T-helper 2 cell (primary cell): ENCODE measurements at places on chromosomes 13 and 19.

- DNase-seq = no peak
These were observed 86.2 kb upstream of the MBNL2 start for GRCh38 chr13:97135883-97136282.

- DNase-seq = no peak
These were observed 918 bp downstream of the TMEM190 start for GRCh38 chr19:55377356-55378131.

DNA sequence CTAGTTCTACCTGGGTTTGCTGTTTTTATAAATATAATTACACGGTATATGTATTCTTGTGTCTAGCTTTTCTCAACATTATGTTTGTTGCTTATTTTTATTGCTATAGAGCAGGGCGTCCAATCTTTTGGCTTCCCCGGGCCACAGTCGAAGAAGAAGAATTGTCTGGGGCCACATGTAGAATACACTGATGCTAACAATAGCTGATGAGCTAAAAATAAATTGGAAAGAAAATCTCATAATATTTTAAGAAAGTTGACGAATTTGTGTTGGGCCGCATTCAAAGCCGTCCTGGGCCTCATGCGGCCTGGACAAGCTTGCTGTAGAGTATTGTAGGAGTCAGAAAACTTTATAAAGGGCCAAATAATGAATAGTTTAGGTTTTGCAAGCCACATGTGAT is 33.9 kb downstream of the GPR12 start:
- no peak for DNase-seq

DNA sequence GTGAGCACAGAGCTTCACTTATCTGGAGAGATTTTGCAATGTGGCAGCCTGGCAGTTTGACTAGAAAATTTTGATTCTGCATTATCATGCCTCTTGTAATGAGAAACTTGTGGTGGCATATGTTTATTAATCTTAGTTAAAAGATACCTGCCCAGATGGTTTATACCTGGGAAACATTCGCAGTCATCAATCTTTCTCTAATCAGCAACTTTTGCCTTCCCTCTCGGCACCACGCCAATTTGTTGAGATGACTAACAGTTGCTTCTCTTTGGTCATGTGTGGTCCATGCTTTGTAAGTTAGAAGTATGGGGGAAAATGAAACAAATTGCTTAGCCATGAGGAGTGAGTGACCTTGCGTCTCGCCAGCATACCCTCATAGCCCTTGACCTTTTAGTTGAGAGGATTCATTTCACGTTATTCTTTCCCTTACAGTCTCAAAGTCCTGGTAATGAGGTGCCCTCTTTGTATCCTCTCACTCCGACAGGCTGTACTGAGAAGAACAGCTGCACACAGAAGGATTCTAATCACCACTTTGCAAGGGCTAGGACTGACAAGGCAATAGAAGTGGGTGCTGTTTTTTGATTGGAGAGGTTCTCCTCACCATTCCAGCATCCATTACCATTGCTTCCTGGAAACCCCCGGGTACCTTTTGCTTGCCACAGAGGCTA is 201.4 kb downstream of the OXGR1 start:
- DNase-seq = no peak

DNA sequence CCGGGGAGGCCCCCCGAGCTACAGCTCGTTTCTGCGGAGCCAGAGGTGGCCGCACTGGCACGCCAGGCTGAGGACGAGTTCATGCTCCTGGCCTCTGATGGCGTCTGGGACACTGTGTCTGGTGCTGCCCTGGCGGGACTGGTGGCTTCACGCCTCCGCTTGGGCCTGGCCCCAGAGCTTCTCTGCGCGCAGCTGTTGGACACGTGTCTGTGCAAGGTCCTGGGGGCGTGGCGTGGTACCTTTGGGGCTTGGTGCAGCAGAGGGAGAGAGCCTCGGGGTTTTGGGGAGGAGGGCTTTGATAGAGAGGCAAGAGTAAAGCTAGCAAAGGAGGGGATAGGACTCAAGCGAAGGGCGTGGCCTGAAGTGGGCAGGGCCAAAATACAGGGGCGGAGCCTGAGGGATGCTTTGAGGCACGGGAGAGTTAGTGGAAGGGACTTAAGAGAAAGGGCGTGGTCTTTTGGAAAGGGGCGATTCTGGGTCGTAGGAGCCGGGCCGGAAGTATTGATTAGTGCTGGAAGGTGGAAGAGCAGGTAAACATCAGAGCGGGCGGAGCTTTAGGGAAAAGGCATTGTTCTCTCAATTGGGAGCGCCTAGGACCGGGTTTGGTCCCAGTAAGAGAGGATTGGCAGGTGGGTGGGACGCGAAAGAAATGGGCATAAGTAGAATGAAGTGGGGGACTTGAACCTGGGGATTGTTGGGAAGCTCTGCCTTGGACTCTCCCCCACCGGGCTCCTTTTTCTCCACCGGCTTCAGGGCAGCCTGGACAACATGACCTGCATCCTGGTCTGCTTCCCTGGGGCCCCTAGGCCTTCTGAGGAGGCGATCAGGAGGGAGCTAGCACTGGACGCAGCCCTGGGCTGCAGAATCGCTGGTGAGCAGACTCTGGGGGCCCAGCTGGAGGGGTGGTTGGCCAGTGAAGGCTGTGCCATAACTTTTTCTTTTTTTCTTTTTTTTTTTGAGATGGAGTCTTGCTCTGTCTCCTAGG is 1.2 kb downstream of the PPM1N start:
- DNase-seq = no peak

- no peak for DNase-seq
These were observed 52.4 kb upstream of the SPATA13 start for GRCh38 chr13:24107955-24108614.

DNA sequence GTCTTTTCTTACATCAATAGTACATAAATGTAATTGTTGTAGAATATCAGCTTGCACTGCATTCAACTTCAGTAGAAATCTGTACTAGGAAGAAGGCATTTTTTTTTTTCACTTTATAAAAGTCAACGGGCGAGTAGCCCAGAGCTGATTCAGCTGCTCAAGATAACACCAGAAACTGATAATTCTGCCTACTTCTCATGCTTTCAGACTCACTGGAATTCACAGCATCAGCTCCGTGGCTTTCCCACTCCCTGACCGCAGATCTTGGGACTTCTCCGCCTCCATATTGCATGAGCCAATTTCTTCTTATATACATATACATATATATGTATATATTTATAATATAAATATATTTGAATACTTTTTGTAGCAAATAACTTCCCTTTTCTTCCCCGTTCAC is 263.1 kb upstream of the RXFP2 start:
- no peak for DNase-seq

DNA sequence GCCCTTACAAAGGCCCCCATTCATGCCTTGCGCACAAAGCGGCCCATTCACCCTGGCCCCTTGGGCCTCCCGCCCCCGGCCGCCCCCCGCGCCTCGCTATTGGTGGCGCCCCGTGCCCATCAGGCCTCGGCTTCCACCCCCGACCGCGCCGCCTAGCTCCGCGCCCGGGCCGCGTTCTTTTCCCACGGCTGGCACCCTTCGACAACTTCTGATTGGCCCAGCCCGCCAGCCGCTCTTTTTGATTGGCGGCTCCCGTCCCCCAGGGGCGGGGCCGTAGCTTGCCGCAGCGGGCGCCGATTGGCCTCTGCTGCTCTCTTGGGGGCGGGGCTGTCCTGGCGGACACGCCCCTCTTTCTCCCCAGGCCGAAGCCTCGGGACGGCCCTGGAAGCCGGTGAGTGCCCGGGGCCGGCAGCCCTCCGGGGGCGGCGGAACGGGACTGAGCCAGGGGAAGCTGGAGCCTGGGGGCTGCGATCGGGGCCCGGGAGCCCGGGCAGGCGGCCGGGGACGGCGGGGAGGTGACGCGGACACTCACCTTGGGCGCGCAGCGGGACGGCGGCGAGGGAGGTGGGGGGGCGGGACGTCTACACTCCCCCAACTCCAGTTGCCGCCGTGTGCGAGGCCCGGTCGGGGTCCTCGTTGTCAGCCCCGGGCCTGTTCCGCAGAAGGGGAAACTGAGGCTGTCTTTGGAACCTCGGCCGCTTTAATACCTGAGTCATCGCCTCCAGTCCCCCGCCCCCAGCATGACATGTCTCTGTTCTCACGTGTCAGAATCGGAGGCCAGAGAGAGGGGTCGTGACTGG is at the start of gene MYH14:
TSS of gene MYH14 (plus strand) at position 342 of the 800 bp plus-strand sequence. CDS start 6,744 bp downstream, outside the sequence.
- no peak for DNase-seq

- DNase-seq = no peak
These were observed 10.3 kb downstream of the CBARP start for GRCh38 chr19:1227304-1228054.

- DNase-seq = no peak
These were observed 1.4 kb upstream of the C2CD4C start for GRCh38 chr19:410243-410781.

DNA sequence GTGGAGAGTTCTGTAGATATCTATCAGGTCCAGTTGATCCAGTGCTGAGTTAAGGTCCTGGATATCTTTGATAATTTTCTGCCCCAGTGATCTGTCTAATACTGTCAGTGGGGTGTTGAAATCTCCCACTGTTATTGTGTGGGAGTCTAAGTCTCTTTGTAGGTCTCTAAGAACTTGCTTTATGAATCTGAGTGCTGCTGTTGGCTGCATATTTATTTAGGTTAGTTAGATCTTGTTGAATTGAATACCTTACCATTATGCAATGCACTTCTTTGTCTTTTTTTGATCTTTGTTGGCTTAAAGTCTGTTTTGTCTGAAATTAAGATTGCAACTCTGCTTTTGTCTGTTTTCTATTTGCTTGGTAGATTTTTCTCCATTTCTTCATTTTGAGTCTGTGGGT is 15.4 kb downstream of the AP1M1 start:
- DNase-seq = no peak

DNA sequence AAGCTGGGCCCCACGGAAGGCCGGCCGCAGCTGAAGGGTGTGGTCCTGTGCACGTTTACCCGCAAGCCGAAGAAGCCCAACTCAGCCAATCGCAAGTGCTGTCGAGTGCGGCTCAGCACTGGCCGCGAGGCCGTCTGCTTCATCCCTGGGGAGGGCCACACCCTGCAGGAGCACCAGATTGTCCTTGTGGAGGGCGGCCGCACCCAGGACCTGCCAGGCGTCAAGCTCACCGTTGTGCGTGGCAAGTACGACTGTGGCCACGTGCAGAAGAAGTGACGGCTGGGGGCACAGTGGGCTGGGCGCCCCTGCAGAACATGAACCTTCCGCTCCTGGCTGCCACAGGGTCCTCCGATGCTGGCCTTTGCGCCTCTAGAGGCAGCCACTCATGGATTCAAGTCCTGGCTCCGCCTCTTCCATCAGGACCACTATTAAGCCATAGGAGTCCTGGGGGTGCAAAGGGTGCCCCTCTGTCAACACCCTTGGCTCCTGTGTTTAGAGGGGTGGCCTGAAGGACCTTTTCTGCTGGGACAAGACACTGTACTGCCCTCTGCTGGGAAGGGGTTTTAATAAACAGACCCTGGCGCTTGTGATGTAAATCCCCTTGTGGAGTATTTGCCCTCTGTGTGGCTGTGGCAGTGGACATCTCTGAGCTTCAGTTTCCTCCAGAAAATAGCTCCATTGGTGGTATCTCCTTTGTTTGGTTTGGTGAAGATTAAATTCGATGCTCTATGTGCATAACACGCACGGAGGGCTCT is 1.9 kb downstream of the MRPS12 start:
- no peak for DNase-seq

DNA sequence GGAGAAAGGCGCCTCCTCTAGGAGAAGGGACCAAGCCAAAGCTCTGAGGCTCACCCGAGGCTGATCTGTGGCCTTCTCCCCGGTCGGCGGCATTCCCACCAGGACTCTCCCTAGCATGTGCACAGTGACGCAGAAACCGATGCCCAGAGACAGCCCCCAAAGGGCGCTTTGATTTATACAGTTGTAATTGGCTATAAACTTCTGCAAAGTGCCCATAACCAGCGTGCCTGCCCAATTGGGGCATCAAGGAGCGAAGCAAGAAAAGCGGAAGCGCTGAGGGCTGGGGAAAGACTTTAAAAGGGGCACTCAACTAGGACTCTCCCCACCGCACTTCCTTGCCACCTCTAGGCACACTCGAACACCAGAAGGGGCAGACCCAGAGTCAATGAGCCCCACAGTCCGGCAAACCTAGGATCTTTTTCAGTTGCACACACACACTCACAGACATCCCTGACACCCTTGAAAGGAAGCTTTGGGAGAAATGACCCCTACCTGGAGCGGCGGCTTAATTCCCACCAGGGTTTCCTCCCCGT is 1.8 kb downstream of the CDX2 start:
- DNase-seq = no peak
